ENCODE measurements at places on chromosomes 4 and X.

GRCh38 chrX:11908371-11908770 is 150.3 kb downstream of the MSL3 start:
- DNase-seq: no peak

DNA sequence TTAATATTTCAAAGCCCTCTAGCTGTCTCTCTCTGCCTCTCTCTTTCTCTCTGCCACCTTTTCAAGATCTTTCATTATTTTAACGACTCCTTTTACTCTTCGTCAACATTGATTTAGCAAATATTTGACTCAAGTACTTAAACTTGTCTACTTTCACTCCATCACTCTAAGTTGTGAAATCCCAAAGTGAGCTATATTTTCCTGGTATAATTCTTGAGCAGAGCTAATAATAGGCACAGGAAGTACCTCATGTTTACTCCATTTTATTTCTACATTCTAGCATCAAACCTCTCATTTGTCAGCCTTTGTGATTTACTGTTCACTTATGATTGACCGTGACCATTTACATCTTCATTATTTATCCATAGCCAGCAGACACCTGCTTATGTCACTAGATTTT is 482.5 kb downstream of the RPA4 start:
- DNase-seq: no peak

GRCh38 chr4:108555701-108556100 is 64.7 kb upstream of the RPL34 start:
- DNase-seq: no peak

DNA sequence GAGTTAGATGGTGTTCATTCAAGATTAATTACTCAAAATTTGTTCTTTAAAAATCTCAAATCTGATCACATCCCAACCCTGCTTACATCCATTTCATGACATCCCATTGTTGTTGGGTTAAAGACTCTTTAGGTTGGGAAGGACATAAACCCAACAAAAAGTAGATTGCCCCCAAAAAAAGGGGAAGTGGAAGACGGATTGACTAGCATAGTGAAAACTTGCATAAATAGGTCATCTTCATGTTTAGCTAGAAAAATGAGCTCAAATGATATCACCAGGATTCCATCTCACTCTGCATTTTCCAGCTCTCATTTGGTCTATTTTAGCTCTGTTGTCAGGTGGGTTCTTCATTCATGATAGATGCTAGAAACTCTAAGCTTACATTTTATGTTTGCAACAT is 18.5 kb upstream of the TET2 start:
- no peak for DNase-seq

- DNase-seq: no peak
Observed at GRCh38 chr4:68708566-68708965, 38.1 kb upstream of the UGT2B15 start.

DNA sequence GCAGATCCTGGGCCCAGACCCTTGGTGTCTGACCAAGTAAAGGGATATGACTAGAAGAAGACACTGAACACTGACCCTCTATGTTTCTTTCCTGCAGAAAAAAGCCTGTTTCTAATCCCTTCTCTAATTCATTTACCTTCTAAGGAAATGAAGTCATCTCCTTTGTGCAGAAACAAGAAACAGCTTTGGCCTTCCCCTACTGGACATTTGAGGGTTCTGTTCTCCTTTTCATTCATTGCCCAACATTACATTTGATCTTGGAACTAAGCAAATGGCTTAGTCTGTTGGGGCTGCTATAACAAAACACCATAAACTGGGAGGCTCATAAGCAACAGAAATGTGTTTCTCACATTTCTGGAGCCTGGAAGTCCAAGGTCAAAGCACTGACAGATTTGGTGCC is 20.0 kb downstream of the HCCS start:
- DNase-seq: no peak

- DNase-seq: no peak
Observed at GRCh38 chr4:31334086-31334910, 614.1 kb downstream of the PCDH7 start.

All from activated CD4-positive, alpha-beta T cell treated with anti-CD3 and anti-CD28 coated beads, Interleukin-2, amount 50 U/mL, for 24 hours (primary cell).